NCI-H2081 (cell line): ENCODE measurements at places on chromosomes 5 and 9.

DNA sequence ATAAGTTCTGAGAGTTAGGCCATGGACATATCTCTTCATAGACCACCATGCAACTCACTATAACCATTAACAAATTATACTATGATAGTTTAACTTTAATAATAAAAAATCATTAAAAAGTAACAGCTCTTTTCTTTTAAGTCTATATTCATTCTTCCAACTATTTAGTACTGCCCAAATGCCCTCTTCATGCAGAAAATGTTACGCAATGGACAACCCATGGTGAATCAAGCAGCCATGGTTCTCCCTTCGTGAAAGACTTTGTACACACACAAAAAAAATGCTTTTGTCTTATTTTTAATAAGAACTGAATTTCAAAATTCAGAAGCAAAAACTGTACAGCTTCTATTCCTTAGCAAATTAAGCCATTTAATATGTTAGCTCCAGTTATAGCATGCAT is 401.1 kb downstream of the EFNA5 start:
- no peak for DNase-seq

GRCh38 chr5:148911386-148911785 is 85.0 kb downstream of the ADRB2 start:
- no peak for DNase-seq

GRCh38 chr5:76384189-76384588 is 18.9 kb upstream of the IQGAP2 start:
- DNase-seq = no peak

DNA sequence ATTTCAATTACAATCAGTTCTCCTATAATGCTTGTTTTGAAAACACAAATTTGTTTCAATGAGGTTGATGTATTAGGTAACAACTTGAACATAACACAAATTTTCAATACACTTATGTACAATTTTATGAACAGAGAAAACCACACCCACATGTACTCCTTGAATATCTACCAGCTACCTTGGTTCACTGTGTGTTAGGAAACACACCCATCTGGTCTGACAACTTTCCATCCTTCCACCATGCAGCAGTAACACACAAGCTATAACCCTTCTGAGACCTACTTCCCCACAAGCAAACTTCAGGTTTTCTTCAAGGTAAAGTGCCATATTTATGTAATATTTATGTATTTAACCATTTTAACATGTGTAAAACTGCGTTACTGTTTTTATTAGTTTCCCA is 36.4 kb upstream of the UBQLN1 start:
- DNase-seq = no peak

DNA sequence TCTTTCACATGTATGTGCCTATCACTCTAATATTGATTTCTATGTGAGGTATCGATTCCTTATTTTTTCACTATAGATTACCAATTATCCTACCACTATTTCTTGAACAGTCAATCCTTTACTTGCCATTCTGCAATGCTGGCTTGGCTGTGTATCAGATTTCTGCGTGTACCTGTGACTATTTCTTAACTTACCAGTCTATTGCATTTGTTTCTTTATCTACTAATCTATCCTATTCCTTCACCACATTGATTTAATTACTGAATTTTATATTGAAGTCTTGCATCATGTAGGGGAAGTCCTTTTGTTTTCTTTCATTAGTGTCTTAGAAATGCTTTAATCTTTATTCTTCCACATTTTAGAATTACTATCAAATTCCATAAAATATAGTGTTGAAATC is 684.8 kb downstream of the LRRC70 start:
- DNase-seq = no peak

- DNase-seq = no peak
These were observed 6.4 kb downstream of the ISCA1 start for GRCh38 chr9:86275962-86276361.

DNA sequence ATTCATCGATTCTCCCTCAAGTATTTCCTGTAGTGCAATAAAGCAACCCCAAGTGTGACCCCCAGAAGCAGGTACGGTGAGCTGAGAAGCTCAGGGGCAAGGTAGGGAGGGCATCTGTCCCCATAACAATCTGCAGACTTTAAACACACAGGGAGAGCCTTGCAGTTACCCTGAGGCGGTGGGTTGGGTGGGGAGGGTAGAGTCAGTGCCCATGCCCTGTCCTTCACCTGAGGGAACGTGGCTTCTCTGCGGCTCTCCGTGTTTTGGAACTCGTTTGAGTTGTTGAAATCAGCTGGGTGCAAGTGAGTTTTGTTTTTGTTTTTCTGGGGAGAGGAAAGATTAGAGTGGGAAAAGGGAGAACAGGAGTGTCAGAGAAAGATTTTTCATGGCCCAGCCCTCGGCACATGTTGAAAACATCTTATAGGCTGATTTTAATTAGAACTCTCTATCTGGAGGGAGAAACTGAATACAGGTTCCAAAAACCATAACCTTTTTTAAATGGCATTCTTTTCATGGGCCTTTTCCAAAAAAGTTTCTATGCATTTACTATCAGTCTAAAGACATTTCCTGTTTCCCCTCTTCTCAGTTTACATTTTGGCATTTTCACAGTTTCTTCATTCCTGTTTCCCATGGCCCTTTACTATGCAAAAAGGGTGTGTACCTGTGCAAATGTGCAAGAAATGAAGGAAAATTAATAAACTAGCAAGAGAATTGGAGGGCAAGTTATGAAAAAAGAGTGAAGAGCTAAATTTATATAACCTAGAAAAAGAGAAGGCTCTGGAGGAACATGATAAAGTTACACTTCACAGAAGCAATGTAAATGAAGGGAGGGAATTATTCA is 266.5 kb upstream of the VLDLR start:
- no peak for DNase-seq

- DNase-seq = no peak
These were observed 44.1 kb upstream of the EQTN start for GRCh38 chr9:27340961-27341511.
